ENCODE measurements at places on chromosomes 5 and 9.
A peak's percentile ranks its signal among the peaks of the same experiment; 100 is the strongest.

DNA sequence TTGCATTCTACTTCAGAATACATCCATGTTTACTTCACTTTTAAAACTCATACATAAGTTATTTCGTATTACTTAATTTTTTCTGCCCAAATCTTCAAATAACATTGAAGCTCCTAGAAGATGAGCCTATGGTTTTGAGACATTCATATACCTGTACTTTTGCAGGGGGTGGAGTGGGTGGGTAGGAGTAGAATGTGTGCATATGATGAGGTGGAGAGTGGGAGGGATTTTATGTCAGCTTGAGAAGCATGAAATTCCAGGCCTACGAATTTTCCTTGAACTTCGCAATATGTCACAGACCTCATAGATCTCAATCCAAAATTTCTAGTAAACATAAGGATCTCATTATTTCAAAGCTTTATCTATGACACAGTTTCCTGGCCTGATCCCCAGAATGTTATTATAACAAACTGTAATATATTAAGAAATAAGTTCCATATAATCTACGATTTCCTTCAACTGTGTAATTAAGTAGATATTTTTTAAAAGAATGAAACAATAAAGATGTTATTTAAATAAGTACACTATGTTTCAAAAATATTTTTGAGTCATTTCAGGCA lies 19.7 kb upstream of the MOB3B start:
- DNase-seq, result no peak

DNA sequence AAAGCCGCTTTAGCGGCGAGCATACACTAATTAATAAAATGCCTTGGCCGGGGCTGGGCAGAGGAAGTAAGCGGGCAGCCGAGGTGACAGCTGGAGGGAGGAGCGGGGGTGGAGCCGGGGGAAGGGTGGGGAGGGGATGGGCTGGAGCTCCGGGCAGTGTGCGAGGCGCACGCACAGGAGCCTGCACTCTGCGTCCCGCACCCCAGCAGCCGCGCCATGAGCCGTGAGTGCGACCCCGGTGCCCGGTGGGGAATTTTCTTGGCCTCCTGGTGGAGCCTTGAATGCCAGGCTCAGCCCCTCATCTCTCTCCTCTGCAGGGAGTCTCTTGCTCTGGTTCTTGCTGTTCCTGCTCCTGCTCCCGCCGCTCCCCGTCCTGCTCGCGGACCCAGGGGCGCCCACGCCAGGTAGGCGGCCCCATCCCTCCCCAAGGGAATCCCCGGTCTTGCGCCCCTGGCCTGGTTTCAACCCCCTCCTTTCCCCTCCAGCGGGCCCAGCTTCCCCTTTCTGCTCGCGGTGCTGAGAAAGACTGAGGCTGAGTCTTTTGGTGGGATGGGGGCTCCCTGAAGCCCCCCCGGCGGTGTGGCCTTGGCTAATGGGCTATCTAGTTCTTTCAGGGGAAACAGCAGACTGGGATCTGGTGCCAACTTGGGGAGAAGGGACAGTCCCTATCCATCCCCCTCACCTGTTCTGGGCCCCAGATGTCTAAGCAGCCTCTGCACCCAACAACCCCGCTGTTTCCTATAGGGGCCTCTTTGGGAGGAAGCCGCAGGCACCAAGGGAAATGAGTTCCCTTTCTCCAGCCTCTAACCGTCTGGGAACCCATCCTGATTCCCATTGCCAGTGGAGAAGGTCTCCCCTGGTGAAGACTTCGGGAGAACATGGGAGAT lies at the start of gene PTGS1:
PTGS1 (plus strand) TSS at position 156 of the 887 bp plus-strand sequence; CDS start at position 217, 61 bp downstream.
- DNase-seq, result no peak

GRCh38 chr9:14911046-14911445 lies 818 bp upstream of the FREM1 start:
- DNase-seq, result no peak

DNA sequence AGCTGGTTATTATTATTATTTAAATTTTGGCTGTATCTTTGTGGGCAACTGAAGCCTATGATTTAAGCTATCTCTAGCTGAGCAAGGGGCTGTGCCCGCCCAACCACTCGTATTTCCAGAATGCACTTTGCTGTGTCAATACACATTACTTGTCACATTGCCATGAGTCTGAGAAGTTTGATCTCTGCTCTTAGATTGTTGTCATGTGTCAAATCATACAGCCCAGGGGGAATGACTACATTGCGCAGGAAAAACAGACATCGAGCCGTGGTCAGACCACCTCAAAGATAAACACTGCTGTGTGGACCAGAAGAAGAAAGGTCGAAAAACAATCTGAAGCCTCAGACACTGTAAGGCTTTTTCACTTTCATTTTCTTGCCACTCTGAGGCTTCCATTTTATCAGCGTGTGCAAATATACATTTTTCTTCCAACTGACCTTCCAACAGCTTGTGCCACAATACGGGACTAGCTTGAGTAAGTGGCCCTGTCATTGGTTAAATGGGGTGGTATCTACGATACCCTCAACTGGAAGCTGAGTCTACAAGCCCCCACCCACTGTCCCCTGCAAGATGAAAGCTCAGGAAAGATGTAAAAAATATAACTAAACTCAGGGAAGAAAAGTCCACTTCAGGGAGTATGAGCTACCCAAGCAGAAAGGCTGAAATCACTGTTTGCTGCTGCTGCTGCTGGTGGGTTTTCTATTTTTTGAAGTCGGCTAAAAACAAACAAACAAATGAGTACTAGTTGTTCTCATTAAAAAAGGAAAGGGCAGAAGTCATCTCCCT lies 603.0 kb downstream of the BNC2 start:
- peak; percentile 53 for DNase-seq

- no peak for DNase-seq
These were observed 24.6 kb downstream of the ALG2 start for GRCh38 chr9:99197124-99197630.

DNA sequence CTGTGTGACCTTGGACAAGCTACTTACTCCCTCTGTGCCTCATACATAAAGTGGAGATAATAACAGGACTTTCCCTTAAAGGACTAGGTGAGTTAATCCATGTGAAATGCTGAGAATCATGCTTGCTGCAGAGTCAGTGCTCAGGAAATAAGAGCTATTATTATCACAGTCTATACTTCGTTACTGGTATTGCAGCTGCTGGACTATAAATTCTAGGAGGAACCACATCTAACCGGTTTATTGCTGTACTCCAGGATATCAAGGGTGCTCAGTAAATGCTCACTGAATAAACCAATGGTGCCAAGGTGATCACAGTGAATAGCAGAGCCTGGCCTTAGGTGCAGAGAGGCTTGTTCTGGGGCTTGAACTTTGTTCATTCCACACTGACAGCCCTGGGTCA lies 69.3 kb downstream of the HSPA4 start:
- no peak for DNase-seq

DNA sequence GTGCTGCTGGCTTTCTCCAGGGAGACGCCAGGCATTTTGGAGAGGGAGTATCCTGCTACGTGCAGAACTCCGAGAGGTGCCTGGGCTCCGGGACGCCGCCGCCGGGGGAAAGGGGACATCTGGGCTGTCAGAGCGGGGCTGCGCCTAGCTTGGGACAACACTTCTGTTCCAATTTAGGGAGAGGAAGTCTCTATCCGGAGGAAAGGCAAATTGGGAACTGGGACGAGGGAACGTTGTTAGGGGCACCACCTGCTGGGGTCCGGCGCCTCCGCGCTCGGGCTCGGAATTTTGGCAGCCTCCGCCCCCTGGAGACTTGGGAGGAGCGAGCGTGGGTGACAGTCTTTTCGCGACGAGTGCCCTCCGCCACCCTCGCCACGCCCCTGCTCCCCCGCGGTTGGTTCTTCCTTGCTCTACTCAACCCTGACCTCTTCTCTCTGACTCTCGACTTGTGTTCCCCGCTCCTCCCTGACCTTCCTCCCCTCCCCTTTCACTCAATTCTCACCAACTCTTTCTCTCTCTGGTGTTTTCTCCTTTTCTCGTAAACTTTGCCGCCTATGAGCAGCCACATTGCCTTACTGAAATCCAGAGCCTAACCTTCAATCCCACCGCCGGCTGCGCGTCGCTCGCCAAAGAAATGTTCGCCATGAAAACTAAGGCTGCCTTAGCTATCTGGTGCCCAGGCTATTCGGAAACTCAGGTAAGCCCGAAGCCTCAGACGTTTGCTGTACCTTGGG lies 1.6 kb downstream of the TSLP start:
- no peak for DNase-seq

GRCh38 chr9:113890704-113891103 lies 14.6 kb downstream of the ZNF618 start:
- no peak for DNase-seq

GRCh38 chr9:89021154-89021803 lies 30.0 kb downstream of the S1PR3 start:
- DNase-seq, result no peak

- DNase-seq, result no peak
These were observed 121.0 kb downstream of the NREP start for GRCh38 chr5:111635916-111636570.

DNA sequence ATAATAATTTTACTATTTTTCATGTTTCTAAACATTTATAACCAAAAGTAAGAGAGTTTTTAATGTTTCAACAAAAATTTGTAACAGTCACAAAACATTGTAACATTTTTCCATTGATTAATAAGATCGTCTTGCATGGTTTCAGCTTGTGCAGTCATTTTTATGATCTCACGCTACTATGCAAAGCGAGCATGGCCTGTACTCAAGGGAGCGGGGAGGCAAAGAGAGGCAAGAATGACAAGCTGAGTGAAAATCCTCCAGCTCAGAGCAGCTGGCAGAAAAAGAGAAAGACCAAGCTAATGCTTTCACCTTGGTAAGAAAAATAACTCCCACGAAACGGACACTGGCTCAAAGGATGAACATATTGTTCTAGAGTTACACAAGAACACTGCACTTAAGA lies 90.0 kb upstream of the SV2C start:
- DNase-seq, result no peak

- DNase-seq, result no peak
These were observed 51.9 kb upstream of the SPDL1 start for GRCh38 chr5:169531631-169532030.

DNA sequence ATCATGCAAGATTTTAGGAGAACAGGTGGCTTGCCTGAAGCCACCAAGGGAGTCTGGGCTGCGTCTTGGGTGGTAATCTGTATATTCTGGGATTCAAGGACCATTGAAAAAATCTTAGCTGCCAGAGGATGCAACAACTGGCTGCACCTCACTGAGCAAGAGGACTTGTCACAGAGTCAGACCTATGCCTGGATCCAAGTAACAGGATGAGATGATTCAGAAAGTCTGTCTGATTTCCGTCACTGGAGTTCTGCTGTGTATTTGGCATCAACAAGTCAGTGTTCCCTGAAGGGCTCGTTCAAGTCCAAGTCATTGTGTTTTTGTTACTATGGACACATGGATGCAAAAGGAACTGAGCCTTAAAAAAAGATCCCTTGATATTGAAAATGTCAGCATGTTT lies 37.8 kb upstream of the CARTPT start:
- no peak for DNase-seq

DNA sequence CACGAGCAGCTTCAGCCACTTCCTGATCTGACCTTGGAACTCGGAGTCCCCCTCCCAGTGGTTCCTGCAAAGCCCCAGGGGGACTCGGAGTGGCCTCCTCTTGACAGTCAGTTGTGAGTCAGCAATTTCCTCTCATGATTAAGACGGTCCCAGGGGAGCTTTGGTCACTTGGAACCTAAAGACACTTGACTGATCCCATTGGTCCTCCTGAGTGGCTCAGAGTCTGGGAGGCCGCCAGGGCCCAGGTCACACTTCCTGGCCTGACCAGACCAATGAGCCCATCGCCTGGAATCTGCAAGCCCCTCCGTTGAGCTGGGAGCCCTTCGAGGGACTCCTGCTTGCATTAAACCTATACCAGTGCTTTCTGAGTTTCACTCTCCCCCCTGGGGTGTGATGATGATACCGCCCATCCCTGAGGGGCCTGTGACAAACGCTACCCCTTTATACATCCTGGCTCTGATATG lies 29.1 kb downstream of the TSPAN17 start:
- peak; percentile 10 for DNase-seq

GRCh38 chr5:80369521-80369920 lies 38.3 kb upstream of the ZFYVE16 start:
- no peak for DNase-seq

- no peak for DNase-seq
These were observed 1068.6 kb downstream of the TAF11L14 start for GRCh38 chr5:18702821-18703220.

GRCh38 chr9:89436963-89437625 lies 60.8 kb downstream of the SEMA4D start:
- DNase-seq, result no peak

DNA sequence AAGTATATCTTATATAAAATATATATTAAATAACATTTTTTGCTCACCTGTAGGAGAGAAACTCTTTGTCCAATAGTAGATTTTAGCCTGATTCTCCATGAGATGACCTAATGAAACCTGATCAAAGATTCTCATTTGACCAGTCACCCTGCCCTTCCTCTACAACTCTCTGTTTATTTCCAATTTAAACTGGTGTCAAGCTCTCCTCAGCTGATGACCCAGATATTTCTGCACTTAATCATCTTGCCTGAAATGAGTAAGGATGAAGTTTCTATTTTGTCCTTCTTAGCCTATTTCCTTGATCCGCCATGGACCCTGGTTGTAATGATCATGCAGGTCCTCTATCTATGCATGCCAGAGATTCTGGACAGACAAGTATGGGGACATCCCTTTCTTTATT lies 179.3 kb upstream of the FGF10 start:
- DNase-seq, result no peak

DNA sequence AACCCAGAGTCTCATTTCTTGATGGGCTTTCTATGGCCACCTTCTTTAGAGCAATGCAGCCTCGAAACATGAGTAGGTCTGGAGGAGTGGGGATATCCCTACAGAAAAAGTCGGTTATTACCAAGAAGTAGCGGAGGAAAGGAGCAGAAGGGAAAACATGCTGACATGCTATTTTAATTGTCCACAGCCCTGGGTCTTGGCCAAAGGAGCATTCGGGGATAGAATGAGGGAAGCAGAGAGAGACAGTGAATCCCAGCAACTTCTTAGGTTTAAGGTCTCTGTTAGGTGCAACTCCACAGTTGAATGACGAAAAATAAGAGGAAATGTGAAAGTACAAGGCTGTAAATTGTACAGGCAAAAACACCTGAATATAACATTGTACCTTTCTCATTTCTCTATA lies 506.7 kb upstream of the CDH18 start:
- DNase-seq, result no peak

DNA sequence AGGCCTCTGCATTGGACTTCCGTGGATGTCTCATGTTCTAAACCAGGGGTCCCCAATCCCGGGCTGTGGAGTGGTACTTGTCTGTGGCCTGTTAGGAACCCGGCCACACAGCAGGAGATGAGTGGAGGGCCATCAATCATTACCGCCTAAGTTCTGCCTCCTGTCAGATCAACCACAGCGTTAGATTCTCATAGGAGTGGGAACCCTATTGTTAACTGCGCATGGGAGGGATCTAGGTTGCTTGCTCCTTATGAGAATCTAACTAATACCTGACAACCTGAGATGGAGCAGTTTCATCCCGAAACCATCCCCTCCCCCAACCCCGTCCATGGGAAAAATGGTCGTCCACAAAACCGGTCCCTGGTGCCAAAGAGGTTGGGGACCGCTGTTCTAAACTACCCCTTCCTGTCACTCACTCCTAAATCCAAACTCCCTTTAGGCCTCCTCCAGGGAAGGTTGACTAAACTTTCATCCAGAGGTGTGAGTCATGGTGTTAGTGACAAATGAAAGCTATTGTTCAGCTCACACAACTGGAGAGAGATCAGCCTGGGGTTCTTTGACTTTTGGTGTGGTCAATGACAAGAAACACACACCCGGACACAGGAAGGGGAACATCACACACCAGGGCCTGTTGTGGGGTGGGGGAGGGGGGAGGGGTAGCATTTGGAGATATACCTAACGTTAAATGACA lies 9.5 kb downstream of the KCNV2 start:
- no peak for DNase-seq

GRCh38 chr5:78008356-78008967 lies 232.3 kb upstream of the TBCA start:
- DNase-seq, result peak; percentile 31

Data from HepG2 (cell line).